WTC11 (cell line): ENCODE measurements at places on chromosomes 6 and 20.

GRCh38 chr20:51054233-51054632, 31.3 kb upstream of the KCNG1 start:
- H3K36me3 ChIP-seq, result no peaks in the 10 kb centered on the region
- no peak for DNase-seq
- peaks cover 5% of the 10 kb centered on the region for H3K4me1 ChIP-seq
- H3K27ac ChIP-seq, result no peak overlapping the region

- no peak overlapping the region for H3K27ac ChIP-seq
- H3K4me3 ChIP-seq, result peak overlapping the region; percentile 68
- no peak for DNase-seq
- H3K4me1 ChIP-seq, result peaks cover 45% of the 10 kb centered on the region
- H3K27me3 ChIP-seq, result no peaks in the 10 kb centered on the region
These were observed 296 bp downstream of the ADNP start for GRCh38 chr20:50930976-50931305.

DNA sequence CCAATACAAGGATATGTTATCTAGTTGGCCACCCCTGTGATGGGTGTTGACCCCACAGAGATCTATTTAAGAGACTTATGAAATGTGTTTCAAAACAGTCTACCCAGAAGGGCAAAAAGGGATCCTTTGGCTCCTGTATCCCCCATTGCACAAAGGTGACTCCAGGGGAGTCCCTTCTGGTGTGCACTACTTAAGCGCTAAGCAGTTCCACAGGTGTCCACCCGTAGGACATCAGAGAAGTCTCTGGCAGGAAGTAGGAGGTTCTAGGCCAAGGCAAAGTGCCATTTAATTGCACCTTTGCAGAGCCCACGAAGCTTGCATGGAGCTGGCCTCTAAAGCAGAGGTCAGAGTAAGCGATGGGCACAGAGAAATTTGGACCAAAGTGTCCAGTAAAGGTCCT, 147.7 kb downstream of the MRPL14 start:
- no peak overlapping the region for H3K27ac ChIP-seq
- peaks cover 6% of the 10 kb centered on the region for H3K4me1 ChIP-seq
- no peak for DNase-seq
- peaks cover 5% of the 10 kb centered on the region for H3K27me3 ChIP-seq

GRCh38 chr6:41539204-41539603, 7.0 kb upstream of the FOXP4 start:
- peaks cover 15% of the 10 kb centered on the region for H3K4me1 ChIP-seq
- H3K27me3 ChIP-seq, result peaks cover 43% of the 10 kb centered on the region
- DNase-seq, result no peak
- H3K27ac ChIP-seq, result no peak overlapping the region

GRCh38 chr6:3371222-3371949, 85.5 kb downstream of the SLC22A23 start:
- H3K4me3 ChIP-seq, result no peak overlapping the region
- peak overlapping the region; percentile 52; the same call in 1 of the 2 replicates for H3K27ac ChIP-seq
- no peaks in the 10 kb centered on the region for H3K27me3 ChIP-seq
- no peak for DNase-seq

DNA sequence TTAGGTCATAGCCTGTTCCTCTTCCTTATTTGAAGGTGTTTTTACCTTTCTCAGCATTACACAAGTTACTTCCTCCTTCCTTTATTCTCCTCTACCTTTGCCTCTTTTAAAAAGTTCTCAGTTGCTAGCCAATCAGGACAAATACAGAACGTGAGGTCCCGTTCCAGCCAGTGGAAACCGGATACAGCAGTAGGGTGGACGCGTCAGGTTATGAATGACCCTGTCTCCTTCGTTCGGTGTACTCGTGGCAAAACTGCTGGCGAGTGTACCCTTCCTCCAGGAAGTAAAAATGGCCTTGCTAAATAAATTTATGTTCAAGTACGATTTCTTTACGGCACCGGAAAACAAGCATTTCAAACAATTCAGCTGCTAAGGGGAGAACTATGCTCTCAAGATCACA, 77.0 kb upstream of the MLN start:
- H3K4me3 ChIP-seq, result no peak overlapping the region
- DNase-seq, result no peak
- H3K27me3 ChIP-seq, result no peaks in the 10 kb centered on the region; the same call in 1 of the 2 replicates
- H3K4me1 ChIP-seq, result peaks cover 22% of the 10 kb centered on the region

GRCh38 chr6:137762168-137763090, 104.6 kb upstream of the TNFAIP3 start:
- H3K36me3 ChIP-seq, result no peaks in the 10 kb centered on the region
- no peak for DNase-seq
- H3K27me3 ChIP-seq, result no peaks in the 10 kb centered on the region
- H3K4me1 ChIP-seq, result no peaks in the 10 kb centered on the region
- no peak overlapping the region for H3K27ac ChIP-seq
